ENCODE measurements at places on chromosomes 3 and 15.

DNA sequence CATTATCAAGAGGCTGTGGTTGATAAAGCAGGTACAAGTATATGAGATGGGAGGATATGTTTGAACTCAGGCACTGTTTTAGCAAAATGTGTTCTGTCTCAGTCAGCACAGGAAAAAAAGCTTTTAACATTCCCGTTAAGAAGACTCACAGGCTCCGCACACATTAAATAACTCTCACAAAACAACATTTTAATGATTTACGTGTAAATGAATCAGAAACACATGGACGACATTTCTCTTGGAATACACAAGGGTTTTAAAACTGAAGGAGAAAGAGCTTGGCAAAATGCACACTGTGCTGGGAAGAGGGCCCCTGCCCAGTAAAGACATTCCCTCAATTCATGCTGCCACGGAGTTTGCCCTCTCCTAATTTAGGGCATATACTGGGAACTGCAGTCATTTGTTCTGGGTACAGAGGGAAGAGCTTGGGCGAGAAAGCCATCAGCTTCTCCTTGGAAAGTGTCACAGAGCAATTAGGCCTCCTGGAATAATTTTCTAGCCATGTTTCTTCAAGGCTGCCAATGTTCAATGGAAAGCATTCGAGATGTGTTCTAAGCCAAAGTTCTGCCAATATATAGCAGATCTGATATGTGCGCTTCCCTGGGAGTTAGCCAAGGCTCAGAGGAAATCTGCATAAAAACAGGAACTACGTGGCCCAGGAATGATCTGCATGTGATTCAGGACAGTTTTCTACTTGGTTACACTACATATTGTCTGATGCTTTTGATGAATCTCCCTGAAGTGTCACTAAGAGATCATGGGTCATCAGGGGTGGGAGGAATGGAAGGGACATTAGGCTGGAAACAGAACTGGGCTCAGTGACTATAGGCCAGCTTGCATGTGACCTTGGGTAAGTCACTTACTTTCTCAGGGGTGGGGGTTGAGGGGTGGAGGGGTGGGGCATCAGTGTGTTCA is 2.2 kb upstream of the MASP1 start:
- DNase-seq: no peak

DNA sequence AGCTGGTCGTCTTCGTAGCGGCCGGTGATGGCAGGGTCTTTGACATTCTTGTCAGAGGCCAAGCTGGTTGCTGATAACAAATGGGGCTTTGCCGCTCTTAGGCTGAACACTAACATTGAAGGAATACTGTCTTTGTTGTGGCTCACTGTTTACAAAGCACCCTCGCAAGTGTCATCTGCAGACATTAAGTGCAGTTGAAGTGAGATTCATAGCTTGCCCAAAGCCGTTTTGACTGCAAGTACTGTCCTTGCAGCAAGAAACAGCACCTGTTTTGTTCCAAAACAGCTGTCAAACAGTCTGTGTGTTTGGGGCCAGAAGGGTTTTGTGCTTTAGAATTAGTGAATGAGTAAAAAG is 568 bp downstream of the SENP2 start:
- no peak for DNase-seq

DNA sequence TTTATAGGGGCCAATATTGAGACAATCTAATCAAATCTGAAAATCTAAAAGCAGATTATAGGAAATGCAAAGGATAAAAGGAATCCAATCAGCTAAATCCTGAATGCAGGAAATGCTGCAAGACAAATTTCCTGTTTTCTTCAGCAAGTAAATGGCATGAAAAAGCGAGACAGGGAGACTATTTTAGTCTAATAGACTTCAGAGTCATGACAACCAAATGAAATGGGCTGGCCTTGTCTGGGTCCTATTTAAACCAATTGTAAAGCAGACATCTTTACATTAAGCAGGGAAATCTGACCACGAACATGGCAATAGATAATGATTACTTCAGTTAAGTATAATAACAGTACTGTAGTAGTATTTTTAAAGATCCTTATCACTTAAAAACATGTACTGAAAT is 2.1 kb downstream of the DBR1 start:
- no peak for DNase-seq

DNA sequence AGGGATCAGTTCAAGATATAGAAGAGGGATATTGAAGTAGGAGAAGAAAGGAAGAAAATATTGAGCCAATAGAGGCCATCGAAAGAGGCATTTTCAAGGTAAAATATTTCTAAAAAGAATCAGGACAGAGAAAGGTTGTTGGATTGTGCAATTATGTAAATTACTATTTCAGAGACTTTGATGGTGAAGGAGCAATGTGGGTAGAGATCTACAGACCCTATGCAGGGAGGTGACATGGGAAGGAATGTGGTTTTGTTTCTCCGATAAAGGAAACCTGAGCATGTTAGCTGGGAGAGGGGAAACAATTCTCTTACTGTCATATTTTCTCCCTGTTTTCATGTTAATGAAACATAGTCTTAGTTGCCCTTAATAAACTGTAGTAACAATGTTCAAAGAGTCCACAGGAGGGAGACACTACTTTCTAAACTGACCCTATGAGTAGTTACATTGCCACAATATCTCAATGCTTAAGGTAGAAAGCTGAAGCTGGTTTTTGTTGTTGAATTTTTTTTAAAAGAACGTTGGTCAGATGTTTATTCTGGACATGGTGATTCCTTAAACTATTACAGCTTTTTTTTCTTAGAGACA is 133.3 kb downstream of the GRM7 start:
- DNase-seq: no peak

DNA sequence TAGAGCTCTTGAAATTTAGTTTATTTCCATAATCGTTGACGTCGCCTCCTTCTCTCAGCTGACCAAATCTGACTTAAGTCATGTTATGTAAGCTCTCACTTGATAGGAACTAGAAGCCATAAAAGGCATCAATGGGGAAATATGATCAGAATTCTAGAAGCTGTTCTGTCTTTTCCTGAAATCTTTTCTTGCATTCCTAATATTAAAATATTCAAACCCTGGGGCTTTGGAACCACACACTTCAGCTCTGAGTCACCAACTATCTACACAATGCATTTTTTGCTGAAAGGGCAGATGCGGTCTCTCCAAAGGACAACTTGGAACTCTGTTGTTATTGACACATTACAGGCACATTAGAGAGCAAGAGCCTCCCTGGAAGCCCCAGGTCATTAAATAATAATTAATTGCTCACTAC is 91.3 kb downstream of the LARS2 start:
- no peak for DNase-seq

DNA sequence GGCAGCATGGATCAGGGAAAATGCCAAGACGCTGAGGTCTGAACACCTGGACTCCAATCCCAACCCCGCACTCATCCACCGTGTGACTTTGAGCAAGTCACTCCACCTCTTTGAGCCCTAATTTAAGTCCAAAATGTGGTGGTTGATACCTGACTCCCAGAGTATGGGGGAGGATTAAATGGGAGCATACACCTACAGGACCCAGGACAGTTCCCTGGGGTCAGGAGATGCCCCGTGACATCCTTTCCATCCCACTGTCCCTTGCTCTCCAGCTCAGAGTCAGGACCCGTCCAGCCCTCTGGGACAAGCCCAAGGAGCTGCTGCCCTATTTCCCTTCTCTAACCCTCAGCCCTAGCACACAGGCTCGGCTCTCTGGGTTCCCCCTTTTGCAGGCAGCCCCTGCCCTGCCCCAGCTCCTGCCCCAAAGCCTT is 276.4 kb downstream of the XXYLT1 start:
- DNase-seq: no peak

DNA sequence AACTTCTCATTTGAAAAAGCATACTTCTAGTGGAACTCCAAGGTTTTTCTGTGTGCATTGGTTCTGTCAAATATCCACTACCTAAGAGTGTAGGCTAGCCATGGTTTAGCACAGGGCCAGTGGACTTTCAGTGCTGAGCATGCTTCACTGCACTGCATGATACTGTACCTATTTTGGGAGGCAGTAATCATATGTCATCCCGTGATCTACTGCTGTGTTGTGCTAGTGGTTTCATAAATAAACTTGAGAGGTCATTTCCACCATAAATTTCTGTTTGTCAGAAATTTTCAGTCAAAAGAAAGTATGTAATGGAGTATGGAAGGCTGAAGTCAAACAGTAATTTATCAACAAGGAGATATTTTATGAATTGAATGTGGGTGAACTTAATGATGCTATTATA is 203.6 kb downstream of the ROBO1 start:
- no peak for DNase-seq

- DNase-seq: no peak
These were observed 43.0 kb upstream of the SCAANT1 start for GRCh38 chr3:63955036-63955650.

DNA sequence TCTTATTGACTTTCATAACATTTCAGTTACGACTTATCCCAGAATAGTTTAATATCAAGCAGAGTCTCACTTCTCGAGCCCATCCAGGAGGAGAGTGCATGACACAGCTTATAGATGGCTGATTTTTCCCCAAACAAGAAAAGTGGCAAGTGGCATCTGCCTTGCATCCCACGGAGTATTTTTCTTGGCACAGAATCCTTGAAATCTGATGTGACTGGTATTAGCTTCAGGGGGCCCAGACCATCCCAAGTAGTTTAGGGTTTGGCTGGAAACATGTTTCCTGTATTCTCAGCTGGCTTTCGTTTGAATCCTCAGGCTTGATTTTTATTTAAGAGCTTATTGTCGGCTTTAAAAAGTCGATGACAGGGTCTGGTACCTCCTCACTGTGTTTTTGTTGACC is 20.7 kb upstream of the FBXL22 start:
- no peak for DNase-seq

- DNase-seq: no peak
These were observed 342.6 kb downstream of the NSUN3 start for GRCh38 chr3:94405258-94406035.

- DNase-seq: no peak
These were observed 141.1 kb downstream of the PGPEP1L start for GRCh38 chr15:98866511-98866910.

- DNase-seq: no peak
These were observed 87.8 kb upstream of the SLCO3A1 start for GRCh38 chr15:91765660-91766059.

GRCh38 chr3:48432411-48433371 is 2.8 kb upstream of the PLXNB1 start:
- no peak for DNase-seq

DNA sequence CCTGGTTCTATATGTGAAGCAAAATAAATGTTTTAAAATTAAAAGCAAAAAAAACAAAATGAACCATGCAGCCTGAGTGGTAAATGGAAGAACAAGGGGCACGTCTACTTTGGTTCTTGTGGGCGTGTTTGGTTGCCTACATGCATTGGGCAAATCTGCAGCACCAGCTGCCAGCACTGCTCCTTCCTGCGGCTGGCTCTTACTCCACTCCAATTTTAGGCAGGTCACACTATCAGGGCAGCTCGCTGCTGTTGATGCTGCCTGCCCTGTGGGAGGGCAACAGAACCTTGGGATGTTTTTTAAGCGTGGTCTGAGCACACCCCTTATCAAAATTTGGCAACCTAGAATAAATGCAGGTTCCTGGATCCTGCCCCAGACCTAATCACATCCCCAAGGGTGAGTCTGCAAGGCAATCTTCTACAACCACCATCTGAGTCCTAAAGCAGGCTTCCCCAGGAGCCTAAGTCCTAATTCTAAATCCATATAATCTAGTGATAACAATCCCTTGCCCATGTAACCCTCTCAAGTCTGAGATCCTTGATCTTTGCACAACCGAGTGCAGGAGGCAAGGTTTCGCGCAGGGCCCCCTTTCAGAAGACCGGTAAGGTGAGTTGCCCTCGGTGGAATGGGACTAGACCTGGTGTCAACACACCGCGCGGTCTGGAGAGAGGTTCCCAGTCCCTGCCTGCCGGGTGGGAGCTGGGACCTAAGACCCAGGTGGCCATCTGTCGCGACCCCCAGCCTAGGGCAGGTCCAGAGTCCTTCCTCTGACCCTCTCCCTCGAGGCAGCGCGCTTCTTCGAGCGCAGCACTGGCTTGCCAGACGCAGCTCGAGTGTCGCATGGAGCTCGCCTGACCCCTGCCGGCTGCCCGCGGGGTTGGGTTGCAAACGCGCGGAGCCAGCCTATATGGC is 15.9 kb downstream of the IVD start:
- DNase-seq: peak; percentile 67

GRCh38 chr3:187986514-187986934 is 167.4 kb upstream of the LPP start:
- DNase-seq: peak; percentile 27

GRCh38 chr3:140942221-140943104 is 827 bp downstream of the SLC25A36 start:
- DNase-seq: peak; percentile 9

DNA sequence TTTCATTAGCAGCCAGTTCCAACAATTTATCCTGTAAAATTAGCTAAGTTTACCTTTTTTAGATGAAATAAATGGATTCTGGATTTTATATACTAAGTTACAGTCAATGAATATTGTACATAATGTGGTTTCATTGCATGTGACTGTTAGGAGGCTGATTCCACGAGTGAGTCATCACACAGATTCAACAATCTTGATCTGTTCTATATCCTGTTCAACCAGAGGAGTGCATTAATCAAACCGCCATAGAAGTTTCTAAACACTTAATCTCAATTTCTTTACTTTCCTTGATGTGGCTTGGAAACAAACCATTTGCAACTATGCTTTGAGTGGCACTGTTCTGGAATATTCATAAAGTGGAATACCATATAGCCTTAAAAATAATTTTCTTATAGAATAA is 15.3 kb downstream of the DNAJC13 start:
- no peak for DNase-seq

DNA sequence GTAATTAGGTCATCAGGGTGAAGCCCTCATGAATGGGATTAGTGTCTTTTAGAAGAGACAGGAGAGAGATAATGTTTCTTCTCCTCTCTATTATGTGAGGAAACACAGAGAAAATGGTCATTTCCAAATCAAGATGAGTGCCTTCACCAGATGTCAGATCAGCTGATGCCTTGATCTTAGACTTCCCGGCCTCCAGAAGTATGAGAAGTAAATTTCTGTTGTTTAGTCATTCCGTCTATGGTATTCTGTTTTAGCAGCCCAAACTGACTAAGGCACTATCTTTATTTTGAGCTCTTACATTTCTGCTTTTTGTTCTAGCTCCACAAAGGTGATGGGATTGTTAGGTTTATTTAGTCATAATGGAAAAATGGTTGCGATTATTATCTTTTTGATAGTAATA is 273.2 kb upstream of the GADL1 start:
- DNase-seq: no peak

- no peak for DNase-seq
These were observed 17.0 kb downstream of the MAGI1 start for GRCh38 chr3:66021731-66022131.

DNA sequence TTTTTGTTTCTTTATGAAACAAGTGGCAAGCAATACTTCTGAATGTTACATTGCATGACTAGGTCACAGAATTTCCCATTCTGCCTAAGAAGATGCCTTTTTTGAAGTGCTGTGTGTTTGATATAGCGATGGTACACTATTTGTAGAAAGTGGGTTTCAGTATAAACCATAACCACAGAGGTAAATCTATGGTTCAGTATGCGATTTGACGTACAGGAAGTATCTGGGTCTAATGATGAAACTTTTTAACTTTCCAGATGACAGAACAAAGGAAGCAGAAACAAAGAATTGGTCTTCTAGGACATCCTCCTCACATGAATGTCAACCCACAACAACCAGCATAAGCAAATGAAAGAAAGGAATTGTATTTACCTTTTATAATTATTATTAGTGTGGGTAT is 133.4 kb upstream of the BHLHE40 start:
- no peak for DNase-seq
